ENCODE measurements at places on chromosomes 1 and 21.
A peak's percentile ranks its signal among the peaks of the same experiment; 100 is the strongest.

GRCh38 chr1:203199816-203200571 is 13.5 kb upstream of the CHI3L1 start:
- peak; percentile 93 for DNase-seq
- H3K4me3 ChIP-seq, result no peak overlapping the region
- peaks cover 4% of the 10 kb centered on the region for H3K4me1 ChIP-seq

DNA sequence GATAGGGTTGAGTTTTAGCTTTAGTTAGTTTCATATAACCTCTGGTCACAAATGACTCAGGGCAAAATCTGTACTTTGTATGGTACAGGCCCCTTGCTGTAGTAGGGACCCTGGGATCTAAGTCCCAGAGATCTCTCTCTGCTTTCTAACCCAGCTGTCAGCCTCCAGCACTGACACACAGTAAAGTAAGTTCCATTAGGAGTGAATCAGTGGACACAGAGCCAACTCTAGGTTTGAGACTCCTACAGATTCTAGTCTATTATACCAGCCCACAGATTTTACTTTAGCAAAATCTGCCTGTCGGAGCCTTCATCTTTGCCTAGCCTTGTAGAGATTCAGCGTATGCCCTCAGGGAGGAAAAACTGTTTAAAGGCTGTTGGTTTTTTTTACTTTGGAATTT is 52.5 kb downstream of the ANGPTL1 start:
- no peak for DNase-seq
- H3K4me3 ChIP-seq, result no peak overlapping the region
- H3K27me3 ChIP-seq, result no peaks in the 10 kb centered on the region
- no peaks in the 10 kb centered on the region for H3K4me1 ChIP-seq
- peaks cover 5% of the 10 kb centered on the region for H3K36me3 ChIP-seq

- H3K27me3 ChIP-seq, result no peaks in the 10 kb centered on the region
- DNase-seq, result no peak
- H3K27ac ChIP-seq, result no peak overlapping the region
- H3K4me3 ChIP-seq, result no peak overlapping the region
- H3K4me1 ChIP-seq, result no peaks in the 10 kb centered on the region
Measured at GRCh38 chr21:24976238-24976637, 631.0 kb downstream of the MRPL39 start.

DNA sequence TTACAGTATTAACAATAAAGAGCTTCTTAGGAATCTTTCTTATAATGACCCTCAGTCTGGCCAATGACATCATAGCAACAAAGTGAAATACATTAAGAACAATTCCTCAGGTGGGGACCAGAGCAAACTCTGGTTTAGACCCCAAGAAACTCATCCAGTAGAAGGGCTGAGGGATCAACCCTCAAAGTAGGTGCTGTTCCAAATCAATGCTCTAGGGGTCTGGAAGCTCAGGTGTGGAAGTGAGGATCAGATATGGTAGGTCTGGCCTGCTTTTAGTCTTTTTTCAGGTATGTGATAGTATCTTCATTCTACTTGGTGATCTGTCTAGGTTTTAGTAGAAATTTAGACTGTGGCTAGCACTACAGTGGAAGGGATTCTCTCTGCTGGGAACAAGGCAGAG is 291.7 kb downstream of the PDE4B start:
- H3K4me3 ChIP-seq, result no peak overlapping the region
- H3K4me1 ChIP-seq, result peaks cover 12% of the 10 kb centered on the region
- H3K27ac ChIP-seq, result no peak overlapping the region
- no peaks in the 10 kb centered on the region for H3K36me3 ChIP-seq

GRCh38 chr1:167504467-167504827 is 13.9 kb downstream of the CD247 start:
- H3K27me3 ChIP-seq, result no peaks in the 10 kb centered on the region
- no peaks in the 10 kb centered on the region for H3K4me1 ChIP-seq
- H3K36me3 ChIP-seq, result no peaks in the 10 kb centered on the region
- H3K4me3 ChIP-seq, result no peak overlapping the region
- no peak overlapping the region for H3K27ac ChIP-seq
- no peak for DNase-seq

Measured in cardiac muscle cell (in vitro differentiated cells and primary cell).